ENCODE measurements at places on chromosomes 13 and 19.
A peak's percentile ranks its signal among the peaks of the same experiment; 100 is the strongest.

- DNase-seq = peak; percentile 26
These were observed 1.2 kb downstream of the ZSWIM4 start for GRCh38 chr19:13796301-13797057.

DNA sequence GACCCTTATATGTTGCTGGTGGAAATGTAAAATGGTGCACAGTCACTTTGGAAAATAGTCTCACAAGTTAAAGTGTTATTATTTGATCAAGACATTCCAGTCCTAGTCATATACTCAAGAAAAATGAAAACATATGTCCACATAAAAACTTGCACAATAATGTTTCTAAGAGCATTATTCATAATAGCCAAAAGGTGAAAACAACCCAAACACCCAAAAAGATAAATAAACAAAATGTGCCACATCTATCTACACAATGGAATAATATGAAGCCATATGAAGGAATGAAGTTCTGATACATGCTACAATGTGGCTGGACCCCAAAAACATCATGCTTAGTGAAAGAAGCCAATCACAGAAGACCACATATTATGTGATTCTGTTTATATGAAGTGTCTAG, 14.4 kb upstream of the AKAP8 start:
- DNase-seq = no peak

- DNase-seq = no peak
These were observed 9.6 kb upstream of the LYPD5 start for GRCh38 chr19:43811837-43812236.

DNA sequence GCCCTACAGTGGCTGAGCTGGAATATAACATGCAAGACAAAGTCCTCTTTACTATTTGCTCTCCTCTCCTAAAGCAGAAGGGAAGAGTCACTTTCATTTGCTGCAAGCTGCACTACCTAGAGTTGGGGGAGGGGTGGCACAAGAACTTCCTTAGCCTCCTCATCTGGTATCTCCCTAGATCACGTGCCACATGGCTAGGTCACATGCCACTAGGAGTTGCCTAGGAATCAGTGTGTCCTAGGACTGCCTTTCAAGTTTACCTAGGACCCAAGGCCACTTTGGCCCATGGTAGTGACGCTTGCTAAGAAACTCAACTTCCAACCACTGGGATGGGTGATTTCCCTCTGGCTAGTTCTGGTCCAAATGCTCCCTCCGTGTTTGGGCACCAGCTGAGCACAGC, 625.2 kb downstream of the DIAPH3 start:
- DNase-seq = peak; percentile 1

DNA sequence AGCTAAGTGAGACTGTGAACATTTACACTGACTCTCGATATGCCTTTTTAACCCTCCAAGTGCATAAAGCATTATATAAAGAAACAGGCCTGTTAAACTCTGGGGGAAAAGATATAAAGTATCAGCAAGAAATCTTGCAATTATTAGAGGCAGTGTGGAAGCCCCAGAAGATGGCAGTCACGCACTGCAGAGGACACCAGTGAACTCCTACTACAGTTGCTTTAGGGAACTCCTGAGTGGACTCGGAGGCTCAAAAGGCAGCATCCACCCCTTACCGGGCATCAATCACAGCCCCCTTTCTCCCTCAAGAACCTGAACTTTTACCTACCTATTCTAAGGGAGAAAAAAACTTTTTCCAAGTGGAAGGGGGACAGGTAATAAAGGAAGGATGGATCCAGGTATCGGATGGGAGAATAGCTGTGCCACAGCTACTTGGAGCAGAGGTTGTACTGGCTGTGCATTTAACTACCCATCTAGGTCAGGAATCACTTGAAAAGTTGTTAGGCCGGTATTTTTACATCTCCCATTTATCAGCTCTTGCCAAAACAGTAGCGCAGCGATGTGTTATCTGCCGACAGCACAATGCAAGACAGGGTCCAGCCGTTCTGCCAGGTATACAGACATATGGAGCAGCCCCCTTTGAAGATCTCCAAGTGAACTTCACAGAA, 80.1 kb downstream of the ZNF486 start:
- DNase-seq = no peak

DNA sequence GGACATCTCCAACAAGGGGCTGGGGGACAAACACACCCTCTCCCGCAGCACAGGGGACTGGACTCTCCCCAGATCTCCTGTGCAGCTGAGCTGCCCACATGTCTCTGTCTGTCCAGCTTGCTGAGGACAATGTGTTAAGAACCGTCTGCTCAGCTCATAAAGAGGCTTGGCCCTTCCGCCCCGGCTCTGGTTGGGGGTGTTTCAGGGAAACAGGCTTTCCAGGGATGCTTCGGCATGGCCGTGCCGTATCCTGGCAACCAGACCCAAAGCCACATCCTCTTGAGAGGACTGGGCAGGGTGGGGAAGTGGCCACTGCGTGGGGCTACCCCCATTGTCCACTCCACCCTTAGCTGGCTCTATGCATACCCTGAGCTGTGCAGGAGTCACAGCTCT, 41.1 kb upstream of the CHST8 start:
- DNase-seq = no peak

GRCh38 chr19:4304538-4305256, at the start of gene FSD1:
Gene FSD1, plus strand, starts transcription at chr19:4304598. Its CDS starts 149 bp downstream, at chr19:4304747.
- DNase-seq = no peak

DNA sequence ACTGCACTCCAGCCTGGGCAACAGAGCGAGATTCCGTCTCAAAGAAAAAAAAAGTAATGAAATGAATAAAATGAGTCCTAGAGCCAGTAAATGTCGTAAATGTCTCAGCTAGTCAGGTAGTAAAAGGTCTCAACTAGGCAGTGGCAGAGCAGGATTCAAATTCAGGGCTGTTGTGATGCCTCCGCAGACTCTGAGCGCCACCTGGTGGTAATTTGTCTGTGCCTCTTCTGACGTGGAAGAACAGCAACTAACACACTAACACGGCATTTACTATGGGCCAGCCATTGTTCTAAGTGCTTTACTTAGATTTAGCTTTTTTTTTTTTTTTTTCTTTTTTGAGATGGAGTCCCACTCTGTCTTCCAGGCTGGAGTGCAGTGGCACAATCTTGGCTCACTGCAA, 30.2 kb downstream of the CYP2F1 start:
- peak; percentile 83 for DNase-seq

DNA sequence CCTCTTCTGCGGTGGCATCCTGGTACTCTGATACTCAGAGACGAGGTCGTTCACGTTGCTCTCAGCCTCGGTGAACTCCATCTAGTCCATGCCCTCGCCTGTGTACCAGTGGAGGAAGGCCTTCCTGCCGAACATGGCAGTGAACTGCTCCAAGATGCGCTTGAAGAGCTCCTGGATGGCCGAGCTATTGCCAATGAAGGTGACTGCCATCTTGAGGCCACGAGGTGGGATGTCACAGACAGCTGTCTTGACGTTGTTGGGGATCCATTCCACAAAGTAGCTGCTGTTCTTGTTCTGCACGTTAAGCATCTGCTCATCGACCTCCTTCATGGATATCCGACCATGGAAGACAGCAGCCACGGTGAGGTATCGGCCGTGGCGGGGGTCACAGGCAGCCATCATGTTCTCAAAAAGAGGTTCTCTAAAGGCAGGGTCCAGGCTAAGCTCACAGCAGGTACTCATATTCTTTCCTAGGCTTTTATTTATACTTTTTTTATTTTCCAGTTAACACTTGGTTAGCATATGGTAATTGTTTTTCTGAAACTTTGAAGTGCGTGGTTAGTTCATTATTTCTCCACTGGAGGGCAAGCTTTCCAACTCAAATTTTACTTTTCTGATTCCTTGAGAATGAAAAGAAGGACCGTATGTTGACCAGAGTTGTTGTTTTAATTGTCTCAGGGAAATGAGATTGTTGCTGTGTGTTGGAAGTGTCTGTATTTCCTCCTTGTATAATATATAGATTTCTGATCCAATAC, 72.4 kb upstream of the RGCC start:
- no peak for DNase-seq

- DNase-seq = no peak
These were observed 696.6 kb downstream of the LIG4 start for GRCh38 chr13:107518780-107519179.

DNA sequence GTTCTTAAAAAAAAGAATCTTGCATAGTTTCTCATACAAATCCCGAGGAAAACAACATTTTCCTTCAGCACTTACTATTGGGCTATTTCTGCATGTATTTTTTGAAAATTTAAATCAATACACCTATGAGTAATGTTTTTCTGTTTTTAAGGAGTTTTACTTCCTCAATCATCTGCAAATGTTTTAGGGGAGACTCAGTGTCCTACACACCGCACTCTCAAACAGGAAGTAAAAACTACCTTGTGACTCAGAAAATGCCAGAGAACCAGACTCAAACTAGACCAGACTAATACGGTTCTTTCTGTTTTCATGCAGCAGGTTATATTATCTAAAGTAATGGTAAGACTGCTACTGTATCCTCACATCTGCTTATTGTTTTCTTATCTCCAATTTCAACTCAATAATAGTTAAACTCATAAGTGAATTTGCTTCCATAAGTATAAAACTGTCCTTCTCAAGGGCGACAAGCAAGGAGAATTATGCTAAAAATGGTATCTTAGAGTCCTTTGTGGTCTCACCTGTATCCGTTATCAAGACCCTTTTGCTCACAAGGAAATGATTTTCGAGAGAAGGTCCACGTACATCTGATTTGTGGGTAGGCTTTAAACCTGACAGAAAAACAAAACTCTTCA, 52.5 kb downstream of the FLT3 start:
- peak; percentile 91 for DNase-seq

- peak; percentile 43 for DNase-seq
These were observed 1.9 kb downstream of the MAP1S start for GRCh38 chr19:17721111-17721628.

- DNase-seq = no peak
These were observed 45.0 kb downstream of the RASA3 start for GRCh38 chr13:114087430-114087829.

DNA sequence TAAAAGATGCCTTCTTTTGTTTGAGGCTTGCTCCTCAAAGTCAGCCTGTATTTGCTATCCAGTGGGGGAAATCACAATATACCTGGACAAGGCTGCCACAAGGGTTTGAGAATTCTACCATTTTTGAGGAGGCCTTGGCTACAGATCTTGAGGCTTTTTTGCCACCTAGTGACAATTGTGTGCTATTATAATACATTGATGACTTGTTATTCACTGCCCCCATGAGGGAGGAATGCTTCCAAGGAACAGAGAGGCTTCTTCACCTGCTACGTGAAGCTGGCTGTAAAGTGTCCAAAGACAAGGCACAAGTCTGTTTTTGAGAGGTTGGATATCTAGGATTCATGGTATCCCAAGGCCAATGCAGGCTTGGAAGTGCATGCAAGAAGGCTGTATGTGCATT, 72.5 kb downstream of the ZNF708 start:
- peak; percentile 37 for DNase-seq

DNA sequence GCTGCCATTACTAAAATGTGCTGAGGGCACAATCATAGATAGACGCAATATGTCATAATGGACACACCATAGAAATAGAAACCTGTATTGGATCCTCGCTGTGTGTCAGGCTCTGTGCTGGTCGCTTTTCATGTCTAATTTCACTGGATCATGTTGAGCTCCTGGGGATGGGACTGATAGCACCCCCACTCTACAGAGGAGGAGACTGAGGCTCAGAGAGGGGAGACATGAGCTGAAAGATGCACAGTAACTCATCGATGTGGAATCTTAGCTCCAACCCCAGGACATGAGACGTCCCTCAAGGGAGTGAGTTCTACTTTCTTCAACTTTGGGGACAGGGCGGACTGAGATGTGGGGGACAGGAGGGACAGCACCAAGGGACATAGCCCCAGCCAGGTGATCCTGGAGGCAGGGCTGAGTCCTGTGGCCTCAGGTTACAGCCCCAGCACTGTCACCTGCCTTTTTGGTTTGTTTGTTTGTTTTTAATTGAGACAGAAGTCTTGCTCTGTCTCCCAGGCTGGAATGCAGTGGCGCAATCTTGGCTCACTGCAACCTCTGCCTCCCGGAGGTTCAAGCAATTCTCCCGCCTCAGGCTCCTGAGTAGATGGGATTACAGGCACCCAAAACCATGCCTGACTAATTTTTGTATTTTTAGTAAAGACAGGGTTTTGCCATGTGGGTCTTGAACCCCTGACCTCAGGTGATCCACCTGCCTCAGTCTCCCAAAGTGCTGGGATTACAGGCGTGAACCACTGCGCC, 6.6 kb upstream of the GIPC1 start:
- DNase-seq = no peak

GRCh38 chr13:23680845-23681669, 110.8 kb downstream of the TNFRSF19 start:
- DNase-seq = no peak

DNA sequence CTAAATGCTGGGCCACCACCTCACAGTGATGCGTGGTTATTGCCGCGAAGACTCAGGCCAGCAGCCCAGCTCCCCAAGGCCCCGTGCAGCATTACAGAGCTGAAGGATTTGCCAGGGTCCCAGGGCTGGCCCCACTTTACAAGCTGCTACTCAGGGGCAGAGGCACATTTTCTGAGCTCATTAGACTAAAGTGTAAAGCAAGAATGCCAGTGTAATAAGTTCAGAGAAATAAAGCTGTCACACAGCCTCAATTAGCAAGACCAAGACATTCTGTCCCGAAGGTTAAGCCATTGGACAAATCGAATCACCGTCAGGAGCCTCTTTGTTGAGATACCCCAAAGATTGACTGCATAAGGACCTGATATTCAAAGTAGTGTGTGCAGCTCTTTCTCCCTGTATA, 428.4 kb downstream of the EFNB2 start:
- no peak for DNase-seq

DNA sequence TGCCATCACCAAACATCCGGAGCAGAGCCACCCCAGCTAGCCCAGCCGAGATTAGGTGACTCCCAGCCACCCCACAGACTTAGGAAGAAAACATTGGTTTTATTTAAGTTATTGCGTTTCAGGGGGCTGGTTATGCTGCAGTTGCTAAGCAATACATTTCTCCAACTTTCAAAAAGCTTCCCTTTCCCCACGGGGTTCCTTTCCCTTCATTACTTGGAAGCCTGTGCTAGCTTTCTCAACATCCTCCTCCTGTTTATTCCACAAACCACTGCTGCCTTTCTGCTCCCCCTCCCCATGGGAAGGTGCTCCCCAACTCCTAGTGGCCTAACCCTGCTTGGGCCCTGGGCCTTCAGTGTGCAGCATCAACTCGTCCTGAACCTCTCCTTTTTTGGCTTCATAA, 52.6 kb downstream of the CDADC1 start:
- DNase-seq = no peak

GRCh38 chr13:48857576-48857975, 118.1 kb upstream of the FNDC3A start:
- no peak for DNase-seq

GRCh38 chr13:109569958-109570711, 216.2 kb downstream of the IRS2 start:
- peak; percentile 26 for DNase-seq

DNA sequence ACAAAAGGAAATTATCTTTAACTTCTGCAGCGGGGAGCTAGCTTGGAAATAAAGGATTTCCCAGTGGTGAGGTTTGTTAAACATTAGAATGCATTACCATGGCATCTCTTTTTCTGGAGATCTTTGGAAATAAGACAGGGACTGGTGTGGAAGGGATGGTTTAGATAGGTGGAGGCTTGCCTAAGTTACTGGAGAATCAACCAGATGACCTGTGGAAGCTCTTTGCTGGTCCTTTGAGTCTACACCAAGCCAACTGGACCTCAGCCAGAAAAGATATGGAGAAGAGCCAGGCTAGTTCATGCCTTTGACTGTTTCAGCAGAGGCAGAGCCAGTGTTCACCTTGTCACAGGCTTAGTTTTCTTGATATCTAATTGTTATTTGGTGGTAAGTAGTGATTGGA, 134.7 kb downstream of the KCNRG start:
- DNase-seq = no peak

- no peak for DNase-seq
These were observed 5.9 kb upstream of the MCF2L start for GRCh38 chr13:112962911-112963625.

GRCh38 chr13:67138970-67139369, 91.2 kb downstream of the PCDH9 start:
- no peak for DNase-seq

GRCh38 chr13:20848203-20848602, 54.3 kb downstream of the XPO4 start:
- DNase-seq = no peak
